ENCODE measurements at places on chromosomes 7 and 10. TPM values are rescaled to one million over a fixed set of nuclear protein-coding genes. Genes with fewer than 3 reads are reported as not detected.

DNA sequence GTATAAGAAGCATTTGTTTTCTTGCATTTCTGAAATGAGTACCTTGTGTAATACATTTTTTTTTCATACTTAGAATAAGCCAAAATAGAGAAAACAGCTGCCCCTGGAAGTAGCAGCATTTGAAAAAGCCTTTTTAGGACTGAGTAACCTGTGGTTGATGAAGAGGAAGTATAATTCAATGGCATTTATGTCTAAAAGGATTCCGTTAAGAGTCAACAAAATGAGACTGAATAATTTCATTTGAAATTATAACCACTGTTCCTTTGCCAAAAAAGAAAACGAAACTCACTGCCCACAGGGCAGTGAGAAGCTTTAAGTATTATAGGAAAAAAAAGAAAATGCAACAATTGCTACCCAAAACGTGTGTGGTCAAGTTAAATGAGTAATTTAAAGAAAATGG is 705.6 kb upstream of the PHF14 start:
- DNase-seq, result no peak

- DNase-seq, result no peak
These were observed 133.1 kb downstream of the CD36 start for GRCh38 chr7:80771523-80771922.

ARHGAP22 gene
- total RNA-seq, result 24.5 TPM

C7orf33 gene
- not detected for total RNA-seq

DNA sequence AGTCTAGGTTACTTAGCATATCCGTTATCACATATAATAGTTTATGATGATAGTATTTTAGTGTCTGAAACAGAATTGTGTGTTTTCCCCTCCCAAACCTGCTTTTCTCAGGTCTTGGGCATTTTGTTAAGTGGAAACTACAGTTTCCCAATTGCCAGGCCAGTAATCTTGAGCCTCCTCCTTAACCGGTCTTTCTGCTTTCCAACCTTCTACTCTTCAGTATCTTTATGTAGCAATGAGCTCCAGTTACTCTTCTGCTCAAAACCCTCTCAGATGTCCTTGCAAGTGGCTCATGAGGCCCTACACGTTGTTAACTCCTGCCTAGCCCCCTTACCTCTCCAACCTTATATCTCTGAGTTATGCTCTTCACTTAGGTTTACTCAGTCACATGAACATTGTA is 22.0 kb downstream of the WAC start:
- DNase-seq, result no peak

DNA sequence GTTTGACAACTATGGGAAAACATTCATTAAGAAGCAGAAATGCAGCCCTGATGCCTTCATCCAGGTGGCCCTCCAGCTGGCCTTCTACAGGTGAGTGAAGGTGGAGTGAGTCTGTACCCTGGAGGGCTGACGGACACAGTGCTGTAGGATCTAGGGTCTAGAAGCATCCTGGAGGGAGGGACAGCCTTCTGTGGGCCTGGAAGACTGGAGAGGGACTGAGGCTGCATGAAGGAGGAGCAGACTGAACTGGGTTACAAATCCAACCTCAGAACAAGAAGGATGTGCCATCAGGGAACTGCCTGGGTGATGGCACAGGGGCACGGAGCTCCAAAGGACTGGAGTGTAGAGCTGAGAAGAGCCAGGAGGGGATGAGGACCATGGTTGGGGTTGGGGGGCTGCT is 27.5 kb upstream of the C10orf53 start:
- DNase-seq, result no peak

GRCh38 chr7:15688279-15688626 is 1.8 kb upstream of the MEOX2 start:
- DNase-seq, result no peak

DNA sequence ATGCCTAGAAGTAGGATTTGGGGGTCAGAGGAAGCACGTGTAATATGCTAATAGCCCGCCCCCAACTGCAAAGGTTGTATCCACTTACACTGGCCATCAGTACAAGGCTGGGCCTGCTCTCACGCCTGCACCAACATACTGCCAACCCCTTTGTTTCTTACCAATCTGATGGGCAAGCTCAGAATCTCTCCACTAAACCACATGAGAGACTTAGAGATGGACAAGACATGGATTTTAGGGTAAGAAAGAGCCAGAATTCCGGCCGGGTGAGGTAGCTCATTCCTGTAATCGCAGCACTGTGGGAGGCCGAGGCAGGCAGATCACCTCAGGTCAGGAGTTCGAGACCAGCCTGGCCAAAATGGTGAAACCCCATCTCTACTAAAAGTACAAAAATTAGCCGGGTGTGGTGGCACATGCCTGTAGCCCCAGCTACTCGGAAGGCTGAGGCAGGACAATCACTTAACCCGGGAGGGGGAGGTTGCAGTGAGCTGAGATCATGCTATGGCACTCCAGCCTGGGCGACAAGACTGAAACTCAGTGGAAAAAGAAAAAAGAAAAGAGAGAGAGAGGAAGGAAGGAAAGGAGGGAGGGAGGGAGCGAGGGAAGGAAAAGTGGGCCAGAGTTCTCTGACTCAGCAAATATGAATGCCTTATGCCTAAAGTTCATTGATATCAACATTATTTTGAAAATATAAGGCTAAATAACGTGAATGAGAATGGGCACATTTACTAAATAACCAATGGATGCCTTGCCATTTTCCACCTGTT is 162.2 kb downstream of the SLIT1 start:
- DNase-seq, result no peak

C1QL3 gene
- 0.69 TPM for total RNA-seq

GRCh38 chr10:88838766-88839350 is 12.8 kb downstream of the ANKRD22 start:
- no peak for DNase-seq

TAC1 gene
- total RNA-seq, result 4.4 TPM

DNA sequence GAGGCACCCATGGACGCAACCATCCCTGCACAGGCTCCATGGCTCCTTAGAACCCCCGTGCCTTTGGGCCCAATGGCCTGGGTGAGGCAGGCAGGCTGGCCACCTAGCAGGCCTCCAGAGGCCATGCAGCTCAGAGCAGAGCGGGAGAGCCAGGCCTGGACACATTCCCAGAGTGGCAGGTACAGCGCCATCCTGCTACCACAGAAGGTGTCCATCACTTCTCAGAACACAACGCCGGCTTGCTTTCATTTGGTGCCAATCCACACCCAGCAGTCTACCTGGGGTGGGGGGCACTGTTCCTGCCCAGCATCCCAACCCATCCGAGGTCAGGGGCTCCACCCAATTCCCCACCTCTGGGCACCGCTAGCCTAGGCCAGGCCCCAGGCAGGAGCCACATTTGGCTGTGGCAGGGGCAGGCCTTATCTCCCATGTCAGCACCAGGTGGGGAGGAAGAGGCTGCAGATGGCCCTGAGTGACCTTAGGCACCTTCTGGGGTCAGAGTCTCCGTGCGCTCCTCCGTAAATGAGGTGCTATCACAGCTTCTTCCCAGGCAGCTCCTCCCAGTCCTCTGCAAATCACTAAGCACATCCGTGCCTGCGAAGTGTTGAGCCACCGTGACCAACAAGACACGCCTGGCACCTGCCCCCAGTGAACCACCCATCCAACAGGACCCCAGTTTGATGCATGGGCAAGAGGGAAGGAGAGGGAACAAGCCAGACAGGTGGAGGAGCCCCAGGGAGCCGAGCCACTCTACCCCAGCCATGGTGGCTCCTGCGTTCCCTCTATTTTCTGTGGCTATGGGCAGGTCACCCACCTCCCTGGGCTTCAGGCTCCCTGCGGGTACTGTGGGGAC is 14.2 kb downstream of the KCNH2 start:
- DNase-seq, result no peak

ZNF789 gene
- 10.7 TPM for total RNA-seq

- no peak for DNase-seq
These were observed 80.3 kb downstream of the KLF6 start for GRCh38 chr10:3704565-3705325.

- DNase-seq, result no peak
These were observed 43.0 kb downstream of the LEP start for GRCh38 chr7:128284102-128284501.

DNA sequence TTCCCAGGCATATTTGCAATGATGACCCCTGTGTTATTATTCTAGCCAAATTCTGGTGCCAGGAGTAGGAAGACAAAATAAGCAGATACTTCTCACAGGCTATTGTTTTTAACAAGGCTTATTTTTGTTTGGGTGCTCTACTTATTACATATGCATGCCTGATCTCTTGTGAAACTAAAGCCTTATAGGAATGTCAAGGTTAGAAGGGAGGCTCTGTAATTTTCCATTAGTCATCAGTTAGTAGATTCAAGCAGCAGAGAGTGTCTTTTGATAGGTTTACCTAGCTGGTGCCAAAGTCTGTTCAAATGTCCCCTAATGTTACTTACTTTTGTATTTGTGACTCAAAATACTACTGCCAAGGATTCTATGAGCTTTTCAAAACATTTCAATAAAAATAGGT is 11.7 kb upstream of the TMEM106B start:
- DNase-seq, result peak; percentile 76

GRCh38 chr10:117568334-117568733 is 25.8 kb downstream of the EMX2 start:
- no peak for DNase-seq

GRCh38 chr7:114405427-114405826 is 9.2 kb upstream of the FOXP2 start:
- DNase-seq, result no peak

RHEB gene
- 130 TPM for total RNA-seq

DNA sequence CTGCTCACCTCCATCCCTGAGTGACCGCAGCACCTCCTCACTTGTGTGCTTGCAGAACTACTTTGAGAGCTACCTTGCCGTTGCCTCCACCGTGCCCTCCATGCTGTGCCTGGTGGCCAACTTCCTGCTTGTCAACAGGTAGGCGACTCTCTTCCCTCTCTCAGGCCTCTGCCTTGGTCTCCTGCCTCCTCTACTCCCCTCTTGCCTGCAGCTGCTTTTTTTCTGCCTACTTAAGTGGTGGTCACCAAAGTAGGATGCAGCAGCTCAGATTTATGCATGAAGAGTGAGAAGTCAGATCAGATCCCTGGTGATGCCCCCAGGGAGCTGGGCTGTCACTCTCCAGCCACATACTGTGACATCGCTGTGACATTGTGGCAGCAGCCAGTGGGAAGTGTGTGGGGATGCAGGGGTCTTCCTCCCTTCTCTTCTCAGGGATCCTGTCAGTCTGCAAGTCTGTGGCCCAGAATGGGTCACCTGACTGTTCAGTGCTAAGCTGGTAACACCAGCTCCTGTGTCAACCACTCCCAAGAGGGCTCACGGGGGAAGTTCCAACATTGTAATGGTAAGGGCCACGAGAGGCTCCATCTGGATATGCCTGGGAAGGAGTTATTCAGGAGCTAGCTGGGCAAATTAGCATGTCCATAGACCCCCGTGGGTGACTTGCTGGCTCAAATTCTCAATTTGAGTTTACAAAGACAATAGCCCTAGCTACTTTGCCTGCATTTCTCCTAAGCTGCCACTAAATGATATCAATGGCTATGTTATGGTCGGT is 25.3 kb downstream of the SLC29A3 start:
- DNase-seq, result no peak

GRCh38 chr7:142804728-142805207 is 34.0 kb downstream of the PRSS2 start:
- DNase-seq, result no peak

CPA4 gene
- total RNA-seq, result 19.6 TPM

DNA sequence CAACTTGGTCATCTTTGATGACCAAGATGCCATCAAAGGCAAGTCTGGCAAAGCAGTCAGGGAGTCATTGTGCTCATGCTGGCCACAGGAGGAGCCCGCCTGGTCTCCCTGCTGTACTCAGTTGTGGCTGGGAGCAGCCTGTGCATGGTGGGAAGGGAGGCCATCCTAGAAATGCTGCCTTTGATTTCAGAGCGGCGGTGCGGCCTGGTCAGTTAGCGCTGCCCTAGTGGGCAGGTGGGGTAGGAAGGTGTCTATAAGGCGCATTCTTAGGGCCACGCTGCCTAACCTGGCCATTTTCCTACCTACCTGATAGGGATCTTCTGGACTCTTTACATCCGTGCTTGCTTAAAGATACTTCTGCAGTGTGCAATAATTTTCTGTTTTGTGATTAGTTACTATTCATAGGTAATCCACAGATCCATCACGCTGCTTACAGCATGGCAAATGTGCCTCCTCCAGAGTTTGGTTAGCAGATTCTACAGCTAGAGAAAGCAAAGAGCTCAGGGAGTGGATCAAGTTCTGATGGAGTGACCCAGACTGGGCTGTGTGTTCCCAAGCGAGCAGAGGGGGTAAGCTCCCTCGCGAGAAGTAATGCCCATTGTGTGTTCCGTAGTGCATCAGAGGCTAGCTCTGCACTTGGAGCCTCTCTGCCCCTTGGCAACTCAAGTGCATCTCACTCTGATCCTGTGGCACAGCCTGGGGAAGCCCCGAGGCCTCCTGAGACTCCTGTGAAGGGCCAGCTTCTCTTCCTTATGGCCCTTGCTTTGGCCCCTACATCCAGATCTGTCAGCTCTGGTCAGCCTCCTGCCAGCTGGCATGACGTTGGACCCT is 970.1 kb upstream of the ZNF722 start:
- DNase-seq, result no peak

ODAD2 gene
- 1.7 TPM for total RNA-seq

ACTL6B gene
- not detected for total RNA-seq

GRCh38 chr10:128421371-128422160 is 295.3 kb upstream of the MKI67 start:
- no peak for DNase-seq

GPR146 gene
- not detected for total RNA-seq

GRCh38 chr10:25059990-25060389 is 43.6 kb downstream of the THNSL1 start:
- DNase-seq, result peak; percentile 51

SPDYE3 gene
- total RNA-seq, result not detected

GIMAP5 gene
- not detected for total RNA-seq

ZNHIT1 gene
- 129 TPM for total RNA-seq

- no peak for DNase-seq
These were observed 76.4 kb downstream of the NEURL1 start for GRCh38 chr10:103569896-103570295.

DNA sequence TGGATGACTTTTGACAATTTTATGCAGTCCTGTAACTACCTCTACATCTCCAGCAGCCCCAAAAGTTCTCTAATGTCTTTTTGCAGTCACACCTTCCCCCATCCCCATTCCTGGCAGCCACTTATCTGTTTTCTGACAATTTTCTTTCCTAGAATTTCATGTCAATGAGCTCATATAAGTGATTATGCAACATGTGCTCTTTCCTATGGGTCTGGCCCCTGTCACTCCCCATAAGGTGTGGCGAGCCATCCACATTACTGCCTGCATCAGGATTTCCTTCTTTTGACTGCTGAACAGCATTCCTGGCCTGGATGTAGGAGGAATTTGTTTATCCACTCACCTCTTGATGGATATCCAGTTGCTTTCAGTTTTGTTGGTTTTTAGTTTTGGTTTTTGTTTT is 146.7 kb upstream of the MGMT start:
- DNase-seq, result no peak

NUTM2A gene
- total RNA-seq, result 0.69 TPM

GPR26 gene
- not detected for total RNA-seq

GRCh38 chr10:61701055-61701705 is 38.5 kb downstream of the CABCOCO1 start:
- no peak for DNase-seq

ABCB1 gene
- total RNA-seq, result 13.3 TPM

DNA sequence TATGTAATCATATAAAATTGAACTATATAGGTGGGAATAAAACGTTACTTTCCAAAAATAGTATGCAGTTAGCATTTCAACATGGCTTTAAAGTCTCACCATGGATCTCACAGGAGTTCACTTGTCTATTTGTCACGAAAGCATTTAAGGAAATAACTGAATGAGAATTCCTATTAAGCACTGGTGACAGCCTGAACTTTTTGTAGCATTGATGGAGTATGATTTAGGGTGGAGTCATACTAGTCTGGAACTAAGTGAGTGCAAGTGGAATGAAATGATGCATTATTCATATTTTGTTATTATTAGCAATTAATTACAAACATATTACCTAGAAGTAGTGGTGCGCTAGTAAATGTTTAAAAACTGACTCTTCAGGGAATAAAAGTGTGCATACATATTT is 26.0 kb upstream of the HIBADH start:
- DNase-seq, result no peak
